Stimulated activated CD8-positive, alpha-beta memory T cell treated with anti-CD3 and anti-CD28 coated beads, Interleukin-7, amount 100 ng/mL, for 4 hours (primary cell): ENCODE measurements at places on chromosomes 16 and 17.

- DNase-seq = no peak
These were observed 42.0 kb upstream of the RPL38 start for GRCh38 chr17:74161503-74161875.

DNA sequence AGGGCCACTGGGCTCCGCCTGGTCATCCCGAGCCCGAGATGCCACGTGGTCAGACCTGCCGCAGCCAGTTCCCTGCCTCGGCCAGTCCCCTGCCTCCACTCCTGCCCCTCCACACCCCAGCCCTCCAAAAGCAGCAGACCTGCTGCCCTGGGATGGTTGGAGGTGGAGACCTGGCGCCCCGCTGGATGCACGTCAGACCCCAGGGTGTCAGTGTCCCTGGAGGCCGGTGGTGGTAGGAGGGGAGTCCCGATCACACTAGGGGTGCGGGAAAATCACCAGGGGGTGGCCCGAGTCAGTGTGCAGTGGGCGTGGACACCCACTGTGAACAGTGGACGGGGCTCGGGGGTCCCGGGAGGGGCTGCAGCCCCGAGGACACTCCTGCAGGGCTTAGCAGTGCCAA is 26.9 kb downstream of the TPSG1 start:
- DNase-seq = no peak

- DNase-seq = no peak
These were observed 43.3 kb downstream of the MGAT5B start for GRCh38 chr17:76911299-76912017.

GRCh38 chr16:69346683-69347082 is 4.9 kb downstream of the TMED6 start:
- DNase-seq = no peak

- DNase-seq = no peak
These were observed 14.1 kb upstream of the C16orf95 start for GRCh38 chr16:87331241-87331801.

- DNase-seq = peak; percentile 11
These were observed 108.5 kb upstream of the CCL2 start for GRCh38 chr17:34146440-34147043.

DNA sequence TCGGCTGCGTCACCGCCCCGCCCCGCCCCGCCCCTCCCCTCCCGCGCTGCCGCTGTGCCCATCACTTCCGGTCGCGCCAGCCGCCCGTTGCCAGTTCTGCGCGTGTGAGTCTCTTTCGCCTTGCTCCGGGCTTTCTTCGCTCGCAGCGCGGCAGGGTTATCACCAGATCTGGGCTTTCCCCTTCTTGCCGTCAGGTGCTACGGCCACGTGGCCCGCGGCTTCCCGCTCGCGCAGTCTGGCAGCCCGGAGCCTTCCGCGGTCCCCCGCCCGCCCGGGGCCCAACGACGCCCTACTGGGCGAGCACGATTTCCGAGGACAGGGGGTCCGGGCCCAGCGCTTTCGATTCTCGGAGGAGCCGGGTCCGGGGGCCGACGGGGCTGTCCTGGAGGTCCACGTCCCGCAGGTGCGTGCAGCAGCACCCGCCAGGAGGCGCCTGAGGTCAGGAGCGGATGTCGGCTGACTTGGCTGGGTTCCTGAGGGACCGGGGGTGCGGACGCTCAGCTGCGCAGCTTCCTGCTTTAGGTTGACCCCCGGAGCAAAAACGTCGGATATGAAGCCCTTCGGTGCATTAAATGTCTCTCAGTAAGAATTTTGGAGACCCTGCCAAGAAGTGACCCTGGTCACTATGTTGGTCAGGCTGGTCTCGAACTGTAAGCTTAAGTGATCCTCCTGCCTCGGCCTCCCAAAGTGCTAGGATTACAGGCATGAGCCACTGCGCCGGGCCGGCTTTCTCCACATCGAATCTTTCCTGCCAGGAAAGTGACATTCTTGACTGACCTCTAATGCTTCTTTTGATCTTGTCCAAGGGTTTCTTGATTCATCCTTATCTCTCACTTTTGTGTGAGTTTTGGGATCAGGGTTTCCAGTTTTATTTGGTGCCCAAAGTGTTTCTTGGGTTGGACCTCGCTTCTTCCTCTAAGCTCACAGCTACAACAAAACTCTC is at the start of gene METTL23:
METTL23 (plus strand) TSS at position 64 of the 943 bp plus-strand sequence. CDS start 2,872 bp downstream, outside the sequence.
- peak; percentile 68 for DNase-seq

DNA sequence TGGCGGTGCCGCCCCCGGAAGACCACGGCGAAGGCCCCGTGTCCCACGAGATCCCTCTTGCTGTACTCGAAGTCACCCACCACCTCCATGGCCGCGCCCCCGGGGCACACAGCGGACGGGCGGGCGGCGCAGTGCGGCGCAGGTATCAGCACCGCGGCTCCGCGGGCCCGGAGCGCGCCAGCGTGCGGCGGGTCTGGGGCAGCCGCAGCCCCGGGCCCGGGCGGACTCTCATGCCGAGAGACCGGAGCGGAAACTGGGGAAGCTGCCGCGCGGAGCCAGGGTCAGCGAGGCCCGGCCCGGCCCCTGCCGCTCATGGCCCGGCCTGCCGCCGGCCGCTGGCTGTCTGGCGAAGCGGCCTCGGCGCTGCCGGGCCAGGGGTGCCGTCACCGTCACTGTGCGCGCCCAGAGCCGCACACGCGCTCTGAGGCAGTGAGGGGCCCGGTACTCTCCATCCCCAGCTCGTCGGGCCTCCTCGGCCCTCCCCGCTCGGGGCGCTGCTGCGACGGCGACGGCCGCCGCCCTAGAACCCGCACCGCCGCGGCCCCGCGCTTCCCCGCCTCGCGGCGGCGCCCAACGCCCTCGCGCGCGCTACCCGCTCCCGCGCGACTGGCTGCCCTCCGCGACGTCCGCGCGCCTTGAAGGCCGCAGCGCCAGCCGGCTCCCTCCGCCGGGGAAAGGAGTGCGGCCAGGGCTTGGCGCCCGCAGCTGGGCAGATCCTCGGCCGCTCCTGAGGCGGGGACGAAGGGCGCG is at the start of gene ULK2:
ULK2 (minus strand) TSS at position 608 of the 750 bp plus-strand sequence; CDS start at position 89, 519 bp downstream.
- DNase-seq = no peak

GRCh38 chr16:27446721-27447120 is 44.7 kb downstream of the IL21R start:
- peak; percentile 83 for DNase-seq

GRCh38 chr17:63550817-63551639 is 751 bp downstream of the DCAF7 start:
- no peak for DNase-seq

DNA sequence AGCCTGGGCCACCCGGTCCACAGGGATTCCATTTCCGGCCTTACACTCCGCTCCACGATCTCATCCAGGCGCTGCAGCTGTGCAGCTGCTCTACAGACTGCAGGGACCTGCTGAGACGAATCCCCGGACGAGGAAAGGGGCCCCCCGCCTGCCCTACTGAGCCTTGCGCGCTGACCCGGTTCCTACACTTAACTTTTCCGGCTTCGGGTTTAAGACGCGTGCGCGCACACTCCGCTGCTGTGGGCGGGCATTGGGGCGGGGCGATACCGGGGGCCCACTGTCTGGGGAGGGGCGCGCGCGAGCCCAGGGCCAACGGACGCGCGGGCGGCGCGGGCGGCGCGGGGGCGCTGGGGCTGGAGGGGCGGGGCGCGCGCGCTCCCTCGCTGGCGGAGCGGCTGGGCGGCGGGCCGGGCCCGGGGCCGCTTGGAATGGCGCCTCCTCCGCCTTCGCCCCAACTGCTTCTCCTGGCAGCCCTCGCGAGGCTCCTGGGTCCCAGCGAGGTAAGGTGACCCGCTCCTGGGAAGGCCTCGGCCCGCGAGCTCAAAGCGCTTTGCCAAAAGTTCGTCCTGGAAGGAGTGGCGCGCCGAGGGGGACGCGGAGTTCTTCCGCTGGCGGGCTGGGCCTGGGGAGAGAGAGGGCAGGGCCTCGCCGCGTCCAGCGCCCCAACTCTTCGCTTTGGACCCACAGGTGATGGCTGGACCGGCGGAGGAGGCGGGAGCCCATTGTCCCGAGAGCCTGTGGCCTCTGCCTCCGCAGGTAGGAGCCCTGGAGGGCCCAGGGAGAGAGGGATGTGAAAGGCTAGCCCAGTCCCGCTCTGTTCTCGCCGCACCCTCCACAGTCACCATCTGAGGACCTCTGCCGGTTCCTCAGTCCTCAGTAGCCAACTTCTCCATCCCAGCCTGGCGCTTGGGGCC is at the start of gene TP53I13:
TP53I13 (plus strand) TSS at position 371 of the 914 bp plus-strand sequence; CDS start at position 429, 58 bp downstream.
- DNase-seq = peak; percentile 89

DNA sequence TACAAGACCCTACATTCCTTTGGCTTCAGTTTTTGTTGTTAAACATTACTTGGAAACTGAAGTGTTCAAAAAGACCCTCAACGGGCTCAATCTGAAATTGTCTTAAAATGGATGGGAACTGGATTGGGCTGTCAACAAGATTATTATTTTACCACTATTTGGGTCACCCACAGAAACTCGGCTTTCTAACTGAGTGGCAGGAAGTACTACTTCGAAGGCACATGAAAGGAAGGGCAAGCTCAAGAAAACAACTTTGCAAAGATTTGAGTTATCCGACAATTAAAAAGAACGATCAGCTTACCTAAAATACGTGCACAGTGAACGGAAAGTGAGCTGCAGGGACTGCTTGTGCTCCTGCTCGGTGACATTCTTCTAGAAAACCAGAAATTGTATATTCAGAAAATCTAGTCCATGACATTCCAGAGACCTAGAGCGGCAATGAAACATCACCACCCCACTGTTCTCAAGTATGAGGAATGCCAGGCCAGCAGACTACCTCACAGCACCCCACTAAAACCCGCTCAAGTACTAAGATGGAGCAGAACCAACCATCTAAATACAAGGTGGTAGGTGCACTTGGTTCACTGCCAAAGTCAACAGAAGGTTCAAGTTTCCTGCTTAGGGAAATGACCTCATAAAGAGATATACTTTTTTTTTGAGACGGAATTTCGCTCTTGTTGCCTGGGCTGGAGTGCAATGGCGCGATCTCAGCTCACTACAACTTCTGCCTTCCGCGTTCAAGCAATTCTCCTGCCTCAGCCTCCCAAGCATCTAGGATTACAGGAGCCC is 60.5 kb downstream of the ZZEF1 start:
- no peak for DNase-seq

DNA sequence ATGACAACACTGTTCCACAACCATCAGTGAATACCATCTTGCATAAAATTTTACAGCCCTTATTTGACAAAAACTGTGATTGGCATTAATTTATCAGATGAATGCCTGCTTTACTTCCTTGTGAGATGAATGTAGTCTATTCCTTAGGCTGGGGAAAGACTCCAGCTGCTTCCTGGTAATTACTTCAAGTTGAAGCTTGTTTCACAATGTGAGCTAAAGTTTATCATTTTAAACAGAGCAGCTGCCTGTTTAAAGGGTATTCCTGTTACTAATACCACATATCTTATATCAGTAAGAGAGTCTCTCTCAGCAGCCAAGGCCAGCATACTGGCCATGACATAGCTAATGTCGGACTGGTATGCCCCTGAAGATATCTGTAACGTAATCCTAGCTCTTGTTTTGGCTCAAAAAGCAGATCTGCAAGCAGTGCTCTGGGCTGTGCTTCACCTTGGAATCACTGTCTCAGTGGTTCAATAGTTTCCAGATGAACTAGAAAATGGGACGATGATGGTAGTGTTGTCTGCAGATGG is 13.2 kb upstream of the ARL2BP start:
- no peak for DNase-seq

GRCh38 chr17:51540151-51540550 is 279.8 kb downstream of the UTP18 start:
- DNase-seq = no peak

GRCh38 chr16:26672206-26672605 is 394.5 kb upstream of the C16orf82 start:
- peak; percentile 38 for DNase-seq

DNA sequence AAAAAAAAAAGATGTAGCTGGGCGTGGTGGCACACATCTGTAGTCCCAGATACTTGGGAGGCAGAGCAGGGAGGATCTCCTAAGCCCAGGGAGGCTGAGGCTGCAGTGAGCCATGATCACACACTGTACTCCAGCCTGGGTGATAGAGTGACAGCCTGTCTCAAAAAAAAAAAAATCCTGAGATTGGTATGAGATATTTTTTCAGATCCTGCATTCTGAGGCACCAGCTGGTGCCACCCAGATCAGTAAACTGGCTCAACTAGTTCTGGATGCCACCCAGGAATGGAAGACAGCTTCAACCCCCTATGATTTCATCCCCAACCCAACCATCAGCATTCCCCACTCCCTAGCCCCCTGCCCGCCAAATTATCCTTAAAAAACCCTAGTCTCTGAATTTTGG is 7.1 kb upstream of the GJC1 start:
- DNase-seq = no peak

DNA sequence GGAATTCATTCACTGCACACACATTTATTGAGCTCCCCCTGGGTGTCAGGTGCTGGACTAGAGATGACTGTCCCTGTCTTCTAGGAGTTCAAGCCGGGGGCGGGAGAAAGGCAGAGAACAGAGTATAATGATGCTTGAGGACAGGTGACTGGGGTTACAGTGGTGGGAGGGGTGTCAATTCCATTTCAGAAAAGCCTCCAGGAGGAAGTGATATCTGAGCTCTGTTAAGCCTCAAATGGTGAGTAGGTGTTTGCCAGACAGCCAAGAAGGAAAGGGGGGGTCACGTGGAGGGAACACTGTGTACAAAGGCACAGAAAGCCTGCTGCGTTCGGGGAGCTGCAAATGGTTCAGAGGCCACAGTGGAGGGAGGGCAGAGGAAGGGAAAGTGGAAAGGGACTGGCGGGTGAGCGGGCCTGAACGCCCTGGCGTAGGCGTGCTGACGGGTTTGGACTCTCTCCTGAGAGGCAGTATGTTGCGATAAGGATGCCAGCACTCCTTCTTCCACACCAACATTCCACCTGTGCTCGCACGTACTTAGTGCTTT is 9.7 kb upstream of the NXPH3 start:
- DNase-seq = no peak

GRCh38 chr17:64614266-64615027 is 47.7 kb downstream of the SMURF2 start:
- no peak for DNase-seq

GRCh38 chr17:20087538-20088250 is 78.5 kb downstream of the SPECC1 start:
- DNase-seq = no peak

DNA sequence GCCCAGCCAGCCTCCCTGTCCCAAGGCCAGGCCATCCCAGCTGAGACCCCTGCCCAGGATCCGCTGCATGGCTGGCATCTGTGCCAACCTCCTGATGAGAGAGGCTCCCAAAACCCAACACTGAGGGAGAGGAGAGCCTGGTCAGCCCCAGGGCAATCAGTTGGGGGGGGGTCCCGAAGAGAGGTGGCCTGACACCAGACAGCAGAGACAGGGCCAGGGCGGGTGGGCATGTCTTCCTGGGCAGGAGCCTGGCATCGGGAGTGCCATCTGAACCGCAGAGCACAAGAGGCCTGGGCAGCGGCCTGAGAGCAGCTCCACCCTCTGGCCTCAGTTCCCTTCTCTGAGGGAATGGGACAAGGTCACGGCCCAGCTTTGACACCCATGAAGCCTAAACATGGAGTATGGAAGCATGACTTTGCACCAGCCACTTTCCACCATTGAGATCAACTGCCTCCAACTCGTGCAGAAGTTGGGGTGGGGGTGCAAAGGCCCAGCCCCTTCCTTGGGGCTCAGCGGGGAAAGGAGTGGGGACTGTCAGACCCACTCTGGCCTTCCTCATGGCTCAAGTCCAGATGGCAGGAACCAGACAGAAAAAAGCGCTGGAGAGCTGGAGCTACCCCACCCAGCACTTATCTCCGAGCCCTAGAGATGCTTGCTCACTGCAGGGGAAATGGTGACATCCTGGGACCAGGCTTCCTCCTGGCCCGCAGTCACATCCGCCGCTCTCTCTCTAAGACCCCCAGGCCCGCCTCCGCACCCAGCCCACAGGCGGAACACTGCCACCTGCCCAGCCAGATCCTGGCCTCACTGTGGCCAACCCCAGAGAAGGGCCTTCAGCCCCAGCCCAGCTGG is 9.7 kb downstream of the RHBDF2 start:
- DNase-seq = no peak
